HT1080 (cell line): ENCODE measurements at places on chromosomes 5 and 9.

DNA sequence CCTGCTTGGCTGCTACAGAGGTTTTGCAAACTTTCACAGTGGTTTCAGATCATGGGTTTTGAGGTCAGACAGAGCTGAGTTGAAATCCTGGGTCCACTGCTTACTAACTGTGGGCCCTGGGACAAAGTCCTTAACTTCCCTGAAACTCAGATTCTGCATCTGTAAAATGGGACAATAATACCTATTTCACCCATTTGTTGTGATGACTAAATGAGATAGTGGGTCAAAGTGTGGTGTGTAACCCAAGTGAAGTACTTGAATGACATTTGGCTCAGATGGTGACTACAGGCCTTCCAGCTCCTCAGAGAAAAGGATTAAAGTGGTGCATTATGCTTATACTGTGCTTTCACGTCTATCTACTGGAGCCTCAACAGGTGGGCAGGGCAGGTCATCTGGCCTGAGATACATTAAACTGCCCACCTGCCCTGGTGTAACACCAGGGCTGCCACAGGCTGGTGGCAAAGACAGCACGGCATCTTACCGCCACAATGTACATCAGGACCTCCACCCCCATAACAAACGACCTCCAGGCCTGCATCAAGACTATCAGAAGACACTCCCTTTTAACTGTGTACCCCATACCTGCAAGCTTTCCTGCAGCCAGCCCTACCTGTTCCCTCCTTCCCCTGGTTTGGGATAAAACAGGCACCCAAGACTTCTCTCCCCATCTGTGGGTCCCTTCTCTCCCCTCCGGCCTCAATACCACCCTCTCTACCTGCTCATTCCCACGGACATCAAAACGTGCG is 846 bp upstream of the TRAF1 start:
- no peak for DNase-seq

DNA sequence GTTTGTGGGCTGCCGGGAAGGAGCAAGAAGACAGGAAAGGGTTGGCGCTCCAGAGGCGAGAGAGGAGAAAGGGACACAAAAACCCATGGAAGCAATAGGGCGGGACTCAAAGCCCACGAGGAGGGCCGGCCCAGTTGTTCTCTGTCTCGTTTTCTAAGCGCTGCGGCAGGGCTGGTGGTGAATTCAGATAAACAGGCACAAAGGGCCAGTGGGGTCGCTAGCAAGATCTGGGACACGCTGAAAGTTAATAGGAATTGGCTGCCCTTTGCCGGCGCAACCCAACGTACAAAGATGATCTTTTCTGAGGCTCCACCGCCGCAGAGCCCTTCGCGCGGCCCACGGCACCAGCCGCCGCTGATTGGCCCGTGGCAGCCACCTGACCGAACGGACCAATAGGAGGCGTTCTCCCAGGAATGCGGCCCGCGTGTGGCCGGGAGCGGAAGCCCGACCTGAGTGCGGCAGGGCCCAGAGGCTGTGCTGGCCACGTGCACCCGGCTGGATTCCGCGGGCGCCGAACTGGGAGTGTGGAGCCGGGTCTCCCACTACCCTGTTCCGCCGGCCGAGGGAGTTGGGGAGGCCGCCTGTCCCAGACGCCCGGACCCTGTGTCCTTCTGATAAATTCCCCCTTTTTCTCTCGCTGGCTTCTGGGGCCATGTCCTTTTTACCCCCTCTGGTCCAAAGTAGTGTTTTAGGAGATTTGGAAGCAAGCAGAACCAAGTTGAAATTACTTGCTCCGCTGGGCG is 16.8 kb upstream of the NSD1 start:
- no peak for DNase-seq

DNA sequence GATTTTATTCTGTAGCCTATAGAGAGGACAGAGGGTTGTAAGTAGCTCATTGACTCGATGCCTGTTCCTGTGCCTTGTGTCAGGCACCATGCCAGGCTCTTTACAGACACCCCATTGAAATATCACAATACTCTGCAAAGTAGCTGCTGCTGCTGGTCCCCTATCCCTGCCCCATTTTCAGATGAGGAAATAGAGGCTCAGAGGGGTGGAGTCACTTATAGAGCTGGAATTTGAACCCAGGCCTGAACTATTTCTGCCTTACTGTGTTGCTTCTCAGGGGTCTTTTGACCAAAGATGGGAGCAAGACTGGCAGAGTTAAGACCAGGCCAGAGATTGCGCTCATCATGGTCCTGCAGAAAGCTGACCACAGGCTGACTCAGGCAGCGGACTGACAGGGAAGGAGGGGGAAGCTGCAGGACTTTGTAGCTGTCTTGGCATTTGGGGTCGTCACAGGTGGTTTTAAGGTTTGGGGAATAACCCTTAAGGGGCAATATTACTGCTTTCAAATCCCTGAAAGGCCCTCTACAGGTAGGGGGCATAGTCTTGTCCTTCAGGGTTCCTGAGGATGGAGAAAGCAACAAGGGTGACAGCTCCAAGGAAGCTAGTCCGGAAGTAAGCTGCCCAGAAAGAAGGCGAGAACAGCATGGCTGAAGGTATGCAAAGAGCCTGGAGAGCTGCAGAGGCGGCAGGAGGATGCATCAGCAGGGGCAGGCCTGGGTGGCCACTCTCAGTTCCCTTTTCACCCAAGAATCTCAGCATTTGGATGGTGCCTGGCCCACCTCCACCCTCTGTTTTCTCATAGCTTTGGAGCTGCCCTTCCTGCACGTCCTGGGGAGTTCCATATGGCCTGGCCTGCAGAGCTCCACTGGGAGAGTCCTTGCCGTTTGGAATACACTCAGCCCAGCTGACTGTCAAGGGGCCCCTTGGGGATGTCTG is 18.3 kb upstream of the NDST1 start:
- DNase-seq, result peak; percentile 64

DNA sequence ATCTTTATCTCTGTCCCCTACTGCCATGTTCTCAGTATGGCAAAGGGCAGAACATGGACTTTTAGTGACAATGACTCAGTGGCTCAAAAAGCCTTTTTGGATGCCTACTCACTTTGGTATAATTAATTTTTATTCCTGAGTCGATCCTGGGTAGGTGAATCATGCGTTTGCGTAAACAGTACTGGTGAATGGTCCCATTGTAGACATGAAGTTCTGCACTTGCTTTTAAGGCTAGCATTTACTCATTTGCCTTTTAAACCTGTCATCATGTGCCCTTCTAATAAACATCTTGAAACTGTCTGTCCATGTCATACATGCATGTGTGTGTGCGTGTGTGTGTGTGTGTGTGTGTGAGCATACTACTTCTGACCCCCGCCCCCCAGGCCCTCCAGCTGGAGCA is 223.0 kb downstream of the AUH start:
- DNase-seq, result peak; percentile 77

GRCh38 chr5:61371474-61371873 is 39.4 kb downstream of the ZSWIM6 start:
- no peak for DNase-seq

DNA sequence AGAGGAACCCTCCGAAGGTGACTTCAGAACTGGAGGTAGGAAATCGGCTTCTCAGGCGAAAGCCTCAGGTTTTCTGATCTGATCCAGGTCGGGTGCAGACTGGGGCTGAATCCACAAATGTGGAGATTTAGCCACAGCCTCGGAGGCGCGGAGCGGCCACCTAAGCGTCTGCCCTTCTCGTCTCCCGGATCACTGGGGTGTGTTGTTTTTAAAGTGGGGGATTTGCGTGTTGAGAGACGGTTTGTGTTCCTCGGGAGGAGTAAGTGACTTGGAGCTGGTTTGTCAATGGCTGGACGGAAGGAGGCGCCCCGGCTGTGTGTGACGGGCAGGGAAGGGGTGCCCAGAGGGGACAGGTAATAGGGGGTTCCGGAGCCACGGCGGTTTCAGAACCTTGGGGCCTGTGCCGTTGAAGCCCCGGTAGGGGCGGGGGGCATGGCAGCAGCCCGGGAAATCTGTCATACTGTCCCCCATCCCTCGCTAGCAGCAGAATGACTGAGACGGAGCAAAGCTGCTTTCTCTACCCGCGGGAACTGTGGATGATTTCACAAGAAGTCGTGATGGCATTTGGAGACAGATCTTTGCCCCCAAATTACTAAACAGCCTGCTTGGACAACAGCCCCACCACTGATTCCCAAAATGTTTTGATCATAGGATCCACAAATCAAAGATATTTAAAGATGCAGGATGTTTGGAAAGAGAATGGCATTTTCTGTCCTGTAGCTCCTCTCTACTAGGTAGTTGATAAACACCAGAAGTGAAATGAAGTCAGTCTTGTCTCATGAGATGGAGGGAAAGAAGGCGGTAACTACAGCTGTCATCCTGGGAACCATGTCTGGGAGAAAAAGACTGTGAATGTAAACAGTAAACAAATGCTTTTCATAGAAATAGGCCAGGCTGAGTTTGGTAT is 216.5 kb downstream of the PDZD2 start:
- peak; percentile 60 for DNase-seq

GRCh38 chr9:123105490-123105889 is 72.0 kb downstream of the GPR21 start:
- no peak for DNase-seq

DNA sequence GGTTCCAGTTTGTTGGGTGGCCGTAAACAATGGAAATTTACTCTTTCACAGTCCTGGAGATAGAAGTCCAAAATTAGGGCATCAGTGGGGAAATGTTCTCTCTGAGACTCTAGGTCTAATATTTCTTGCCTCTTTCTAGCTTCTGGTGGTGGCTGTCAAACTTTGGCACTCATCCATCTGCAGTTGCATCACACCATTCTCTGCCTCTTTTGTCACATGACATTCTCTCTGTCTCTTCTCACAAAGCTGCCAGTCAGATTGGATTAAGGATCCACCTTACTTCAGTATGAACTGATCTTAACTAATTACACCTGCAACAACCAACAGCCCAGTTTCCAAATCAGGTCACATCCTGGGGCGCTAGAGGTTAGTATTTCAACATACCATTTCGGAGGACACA is 222.9 kb upstream of the FTMT start:
- peak; percentile 31 for DNase-seq

DNA sequence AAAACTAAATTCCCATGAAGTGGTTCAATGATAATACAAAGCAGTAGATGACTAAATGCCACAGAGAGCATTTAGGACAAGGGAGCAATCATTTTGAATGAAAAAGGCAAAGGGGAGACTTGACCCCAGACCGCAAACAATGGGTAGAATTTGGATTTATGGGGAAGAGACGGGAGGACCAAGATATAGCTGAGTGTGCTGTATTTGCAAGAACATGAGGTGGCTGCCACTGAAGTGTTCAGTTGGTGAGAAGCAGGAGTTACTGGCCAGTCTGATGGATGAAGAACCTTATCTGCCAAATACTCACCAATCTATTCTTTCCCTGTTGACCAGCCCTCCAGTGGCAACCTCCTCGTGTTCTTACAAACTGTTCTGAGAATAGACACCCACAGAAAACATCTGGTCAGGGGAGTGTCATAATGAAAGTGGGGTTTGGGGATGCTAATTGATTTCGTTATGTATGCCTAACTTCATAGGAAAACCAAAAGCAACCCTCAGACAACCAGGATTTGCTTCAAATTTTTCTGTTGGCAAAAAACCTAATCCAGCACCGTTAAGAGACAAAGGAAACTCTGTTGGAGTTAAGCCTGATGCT is 19.8 kb downstream of the TDRD7 start:
- no peak for DNase-seq

DNA sequence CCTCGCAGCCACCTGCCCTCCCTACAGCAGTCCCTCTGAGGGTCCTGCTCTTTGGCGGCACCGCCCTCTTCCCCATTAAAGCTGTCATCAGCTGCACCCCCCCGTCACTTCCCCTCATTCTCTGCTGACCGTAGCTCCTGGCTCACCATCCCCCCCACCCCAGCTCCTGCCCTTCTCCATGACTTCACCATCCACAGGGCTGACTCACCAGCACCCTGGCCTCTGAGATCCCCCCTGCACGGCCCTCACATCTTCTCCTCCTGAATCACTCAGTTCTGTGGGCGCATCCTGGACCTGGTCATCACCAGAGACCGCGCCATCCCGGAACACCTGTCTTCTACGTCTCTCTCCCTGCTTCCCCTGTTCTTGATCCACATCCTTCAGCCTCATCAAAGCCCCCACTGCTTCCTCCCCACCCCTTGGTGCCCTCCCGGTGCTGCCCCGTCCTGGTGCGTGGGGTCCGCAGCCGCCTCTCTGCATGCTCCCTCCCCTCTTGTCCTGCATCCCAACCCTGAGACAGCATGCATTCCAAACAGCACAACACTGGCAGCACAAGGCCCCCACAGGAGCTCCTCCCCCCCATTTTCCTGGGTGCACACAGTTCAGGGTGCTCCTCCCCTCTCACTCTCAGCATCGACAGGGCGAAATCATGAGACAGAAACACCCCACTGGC is 12.9 kb downstream of the FLT4 start:
- DNase-seq, result peak; percentile 76

GRCh38 chr9:98280574-98280973 is 25.1 kb upstream of the TBC1D2 start:
- no peak for DNase-seq

DNA sequence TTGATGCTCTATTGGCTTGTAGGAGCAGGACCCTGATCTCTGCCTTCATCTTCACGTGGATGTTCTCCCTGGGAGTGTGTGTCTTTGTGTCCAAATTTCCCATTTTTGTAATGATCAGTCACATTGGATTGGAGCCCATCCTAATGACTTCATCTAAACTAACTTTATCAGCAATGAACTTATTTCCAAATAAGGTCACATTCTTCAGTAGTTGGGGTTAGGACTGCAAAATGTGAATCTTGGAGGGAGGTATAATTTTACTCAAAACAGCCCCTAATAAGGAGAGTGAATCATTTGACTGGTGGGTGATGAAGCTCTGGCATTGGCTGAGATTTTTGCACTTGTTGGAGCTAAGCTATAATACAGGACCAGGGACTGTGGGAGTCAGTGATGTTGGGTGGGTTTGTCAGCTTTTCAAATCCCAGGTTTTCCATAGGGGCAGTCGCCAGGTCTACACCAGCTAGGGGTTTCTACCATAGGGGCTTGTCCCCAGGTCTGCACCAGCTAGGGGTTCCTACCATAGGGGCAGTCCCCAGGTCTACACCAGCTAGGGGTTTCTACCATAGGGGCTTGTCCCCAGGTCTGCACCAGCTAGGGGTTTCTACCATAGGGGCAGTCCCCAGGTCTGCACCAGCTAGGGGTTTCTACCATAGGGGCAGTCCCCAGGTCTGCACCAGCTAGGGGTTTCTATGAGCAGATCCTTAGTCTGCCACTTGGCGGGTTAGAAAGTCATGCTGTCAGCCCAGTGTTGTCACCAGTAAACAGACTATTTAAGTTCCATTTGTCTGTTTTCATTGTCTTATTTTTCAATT is 382.6 kb upstream of the DAP start:
- DNase-seq, result no peak
